NCI-H1436 treated with DMSO at 0.1 percent for 48 hours (cell line): ENCODE measurements at places on chromosomes 2 and 18.

GRCh38 chr2:97738179-97739019 lies 25.0 kb downstream of the ZAP70 start:
- DNase-seq: no peak

GRCh38 chr2:124975648-124976047 lies 950.6 kb downstream of the CNTNAP5 start:
- no peak for DNase-seq

GRCh38 chr2:128686497-128686859 lies 367.8 kb upstream of the HS6ST1 start:
- DNase-seq: no peak

- DNase-seq: no peak
Measured at GRCh38 chr18:57574866-57575265, 11.6 kb downstream of the FECH start.

GRCh38 chr2:84717302-84717701 lies 163.6 kb downstream of the TRABD2A start:
- no peak for DNase-seq

DNA sequence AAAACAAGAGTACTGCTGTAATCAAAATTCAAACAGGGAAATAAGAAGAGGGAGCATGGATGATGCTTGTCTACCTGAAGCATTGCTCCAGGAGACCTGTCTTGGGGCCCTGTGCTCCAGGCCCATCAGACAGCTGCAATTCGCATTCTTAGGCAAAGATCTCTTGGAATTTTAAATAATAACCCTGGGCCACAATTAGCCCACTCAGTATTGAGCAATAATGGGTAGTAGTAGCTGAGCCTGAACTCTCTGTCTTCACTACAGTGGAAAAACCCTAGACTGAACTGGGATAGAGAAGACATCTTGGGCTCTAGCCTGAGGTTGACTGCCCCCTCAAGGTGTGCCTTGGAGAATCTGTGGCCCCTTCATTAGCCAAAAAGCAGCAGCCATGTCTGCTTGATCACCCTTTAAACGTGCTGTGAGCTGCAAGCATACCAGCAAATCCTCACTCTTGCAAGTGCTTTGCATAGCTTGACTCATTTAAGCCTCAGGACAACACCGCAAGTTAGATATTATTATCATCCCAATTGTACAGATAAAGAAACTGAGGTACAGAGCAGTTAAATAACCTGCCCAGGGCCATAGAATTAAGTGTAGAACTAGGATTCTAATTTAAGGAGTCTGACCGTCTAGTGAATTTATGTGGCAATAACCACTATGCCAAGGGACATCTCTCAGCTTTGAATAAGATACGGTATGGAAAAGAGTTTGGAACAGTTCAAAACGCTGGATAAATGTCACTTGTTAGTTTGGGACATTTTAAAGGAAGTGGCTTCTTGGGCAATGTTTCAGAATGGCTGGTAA lies 69.0 kb downstream of the DDX1 start:
- DNase-seq: no peak

DNA sequence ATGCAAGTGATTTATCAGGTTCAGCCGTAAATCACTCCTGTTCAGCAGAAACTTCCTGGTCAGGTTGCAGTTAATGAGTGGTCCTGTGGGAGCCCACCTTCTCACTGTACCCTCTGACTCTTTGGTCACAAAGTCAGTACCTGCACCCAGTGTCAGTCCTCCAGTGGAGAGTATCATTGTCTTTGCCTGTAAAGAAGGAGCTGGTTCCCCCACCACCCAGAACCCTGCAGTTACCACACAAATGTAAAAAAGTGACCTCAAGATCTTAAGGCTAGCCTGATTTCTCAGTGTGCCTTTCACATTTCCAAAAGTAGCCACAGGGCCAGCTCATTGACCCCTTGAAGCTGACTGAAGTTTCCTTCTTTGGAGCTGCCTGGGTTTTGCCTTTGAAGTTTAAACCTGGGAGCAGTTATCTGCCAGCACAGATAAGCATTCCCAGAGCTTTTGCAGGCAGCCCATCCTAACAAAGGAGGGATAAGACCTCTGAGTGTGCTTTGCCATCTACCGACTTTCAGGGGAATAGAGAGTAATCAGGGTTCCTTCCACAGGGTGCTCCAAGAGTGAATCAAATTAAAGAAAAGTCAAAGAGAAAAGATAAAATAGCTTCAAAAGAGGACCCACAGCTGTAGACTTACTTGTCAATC lies 725.2 kb downstream of the CPS1 start:
- no peak for DNase-seq

GRCh38 chr2:144548532-144549191 lies 28.7 kb upstream of the ZEB2 start:
- no peak for DNase-seq

DNA sequence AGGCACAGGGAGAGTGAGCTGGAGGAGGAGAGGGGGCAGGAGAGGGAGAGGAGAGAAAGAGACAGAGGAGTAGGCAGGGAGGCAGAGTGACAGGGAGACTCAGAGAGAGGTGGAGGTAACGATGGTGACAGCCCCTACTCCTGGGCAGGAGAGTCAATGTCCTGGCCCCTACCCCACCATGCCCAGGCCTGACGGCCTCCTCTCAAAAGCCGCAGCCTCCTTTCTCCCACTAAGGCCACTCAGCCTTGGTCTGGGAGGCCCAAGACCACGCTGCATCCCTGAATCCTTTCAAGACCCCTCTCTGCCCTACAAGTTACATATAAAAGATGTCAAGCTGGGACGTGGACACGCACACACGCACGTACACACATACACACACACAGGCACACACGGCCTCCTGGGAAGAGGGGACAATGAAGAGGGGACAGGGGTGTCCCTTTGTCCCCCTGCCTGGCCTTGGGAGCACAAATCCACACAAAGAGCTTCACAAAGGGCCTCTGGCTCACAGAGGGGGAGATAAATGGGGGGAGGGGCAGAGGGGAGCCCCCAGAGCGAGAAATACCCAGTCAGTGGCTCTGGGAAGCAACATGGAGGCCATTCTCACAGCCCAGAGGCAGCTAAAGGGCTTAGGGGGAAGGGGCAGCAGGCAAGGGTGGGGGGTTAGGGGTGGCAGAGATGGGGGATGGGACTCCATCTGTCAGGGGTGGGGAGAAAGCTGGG lies 19.5 kb upstream of the TNS1 start:
- DNase-seq: no peak
